ENCODE measurements at places on chromosomes 6 and 20.

- no peak for DNase-seq
These were observed 6.5 kb upstream of the C6orf136 start for GRCh38 chr6:30640481-30640880.

GRCh38 chr6:75283907-75284631 lies 523 bp downstream of the TMEM30A start:
- DNase-seq = no peak

- no peak for DNase-seq
These were observed 3.1 kb upstream of the HINT3 start for GRCh38 chr6:125953502-125953875.

DNA sequence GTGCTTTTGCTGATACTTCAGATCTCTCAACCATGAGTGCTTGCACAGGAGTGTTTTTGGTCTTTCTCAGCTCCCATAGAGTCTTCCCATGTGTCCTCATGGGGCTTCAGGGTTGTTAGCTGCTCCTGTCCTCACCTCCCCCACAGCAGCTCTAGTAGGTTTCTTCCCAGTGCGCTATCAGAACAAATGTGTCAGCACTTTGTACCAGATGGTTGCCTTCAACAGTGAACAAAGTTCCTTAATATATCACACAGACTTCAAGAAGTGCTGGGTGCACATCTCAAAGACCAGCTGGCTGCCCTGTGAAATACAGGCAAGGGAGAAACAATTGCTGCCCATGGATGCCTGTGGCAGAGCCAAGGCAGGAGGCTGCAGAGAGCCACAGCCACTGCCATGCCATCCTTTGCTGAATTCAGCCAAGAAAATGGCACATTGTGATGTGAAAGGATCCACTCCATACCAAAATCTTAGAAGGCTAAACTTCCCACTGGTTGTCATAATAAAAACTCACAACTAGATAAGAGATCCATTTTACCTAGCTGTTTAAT lies 471.3 kb downstream of the C6orf118 start:
- DNase-seq = no peak

GRCh38 chr6:29708432-29709179 lies 14.6 kb upstream of the HLA-F start:
- DNase-seq = no peak

GRCh38 chr6:163999475-164000125 lies 585.1 kb downstream of the QKI start:
- no peak for DNase-seq

DNA sequence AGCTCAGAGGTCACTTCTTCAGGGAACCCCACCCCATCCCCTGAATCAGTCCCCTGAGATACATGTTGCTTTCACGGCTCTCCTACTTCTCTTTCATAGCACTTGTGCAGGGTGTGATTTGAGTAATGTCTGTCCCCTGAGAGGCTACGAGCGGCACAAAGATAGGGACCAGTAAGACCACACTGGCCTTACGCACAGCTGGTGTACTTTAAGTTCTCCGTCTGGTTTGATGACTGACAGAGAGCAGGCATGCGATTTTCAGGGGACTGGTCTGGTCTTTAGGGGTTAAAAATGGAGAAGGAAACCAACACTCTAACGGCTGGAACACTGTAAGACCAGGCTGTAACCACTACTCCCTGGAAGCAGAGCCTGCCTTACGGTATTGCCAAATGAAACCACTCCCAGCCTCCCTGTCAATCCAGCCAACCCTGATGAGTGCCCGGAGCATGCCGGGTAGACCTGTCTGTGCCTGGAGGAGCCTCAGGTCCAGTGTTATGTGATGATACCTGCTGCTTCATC lies 47.1 kb downstream of the ELMO2 start:
- no peak for DNase-seq

DNA sequence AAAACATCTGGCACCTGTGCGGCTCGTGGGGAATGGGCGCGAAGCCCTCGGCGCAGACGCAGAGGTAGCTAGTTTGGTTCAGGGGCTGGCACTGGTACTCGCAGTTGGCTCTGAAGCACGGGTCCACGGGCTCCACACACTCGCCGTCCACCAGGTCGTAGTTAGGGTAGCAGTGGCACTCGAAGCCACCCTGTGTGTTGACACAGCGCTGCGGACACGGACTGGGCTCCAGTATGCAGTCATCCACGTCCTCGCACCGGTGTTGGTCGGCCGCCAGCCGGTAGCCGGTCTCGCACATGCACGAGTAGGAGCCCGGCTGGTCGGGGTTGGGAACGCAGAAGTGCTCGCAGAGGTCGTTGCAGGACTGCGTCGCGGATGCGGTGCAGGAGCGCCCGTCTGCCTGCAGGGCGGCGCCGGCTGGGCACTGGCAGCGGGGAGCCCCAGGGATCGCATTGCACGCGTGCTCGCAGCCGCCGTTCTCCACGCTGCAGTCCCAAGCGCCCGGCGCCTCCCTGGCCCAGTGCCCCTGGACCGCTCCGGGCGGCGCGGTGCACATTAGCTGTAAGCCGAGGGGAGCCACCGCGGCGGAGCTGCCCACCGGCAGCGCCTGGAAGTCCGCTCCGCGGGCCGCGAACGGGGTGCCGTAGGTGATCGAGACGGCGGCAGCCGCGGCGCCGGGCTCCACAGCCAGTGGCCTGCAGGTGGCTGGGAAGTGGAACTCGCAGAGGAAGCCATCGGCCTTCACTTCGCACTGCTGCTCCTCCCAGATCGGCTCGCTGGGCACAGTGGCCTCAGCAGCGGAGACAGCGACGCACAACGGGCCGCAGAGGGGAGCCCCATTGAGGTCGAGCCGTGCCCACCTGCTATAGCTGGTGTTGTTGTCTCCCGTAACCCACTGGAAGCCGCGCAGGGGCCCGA lies 930 bp downstream of the THBD start:
- DNase-seq = no peak

DNA sequence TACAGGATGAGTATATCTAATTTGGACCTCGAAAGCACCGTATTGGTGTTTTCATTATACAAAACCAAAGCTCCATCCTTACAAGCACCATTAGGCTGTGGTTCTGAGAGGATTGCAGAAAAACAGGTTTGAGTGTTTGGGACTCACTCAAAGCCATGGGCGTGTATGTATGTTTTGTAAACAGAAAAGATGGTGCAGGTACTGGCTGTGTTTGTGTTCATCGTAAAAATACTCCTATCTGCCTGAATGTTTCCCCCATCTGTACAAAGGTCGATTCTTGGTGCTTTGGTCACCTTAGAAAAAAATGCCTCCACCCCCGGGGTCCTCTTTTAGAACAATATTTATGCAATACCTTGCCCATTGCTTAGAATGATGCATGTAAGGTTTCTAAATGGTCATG lies 286.6 kb downstream of the TSHZ2 start:
- DNase-seq = no peak

DNA sequence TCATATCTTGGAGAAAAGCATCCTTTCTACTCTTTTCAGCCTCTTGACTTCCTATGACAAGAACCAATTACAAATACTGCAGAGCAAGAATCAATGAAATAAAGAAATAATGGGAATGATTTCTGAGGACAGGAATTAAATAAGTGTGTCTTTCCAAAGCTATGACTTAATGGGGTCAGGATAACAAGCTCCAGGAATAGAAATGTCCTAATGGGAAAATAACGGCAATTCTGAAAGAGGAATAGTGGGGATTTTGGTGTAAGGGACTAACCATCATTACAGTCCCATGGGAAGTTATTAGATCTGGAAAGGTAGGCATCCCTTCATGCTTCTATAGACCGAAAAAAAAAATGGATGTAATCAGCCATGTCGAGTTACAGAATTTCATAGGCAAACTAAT lies 28.2 kb upstream of the SNAP25 start:
- DNase-seq = no peak

- DNase-seq = no peak
These were observed 15.8 kb upstream of the RBPJL start for GRCh38 chr20:45290677-45291355.

DNA sequence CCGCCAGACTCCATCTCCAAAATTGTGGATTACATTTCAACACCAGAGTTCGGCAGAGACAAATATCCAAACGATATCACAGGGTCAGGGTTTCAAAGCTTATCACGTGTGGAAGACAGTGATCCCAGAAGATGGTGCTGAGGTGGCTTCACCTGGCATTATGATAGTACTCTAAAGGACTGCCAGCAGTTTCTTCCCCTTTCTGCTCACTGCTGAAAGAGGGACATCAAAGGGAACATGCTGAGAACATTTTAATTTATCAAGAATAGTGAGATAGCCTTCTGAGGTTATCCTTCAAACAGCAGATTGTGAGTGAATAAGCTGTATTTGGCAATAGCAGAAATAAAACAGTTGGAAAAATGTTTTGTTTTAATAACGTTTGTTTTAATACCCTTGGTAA lies 79.7 kb downstream of the FIG4 start:
- no peak for DNase-seq

- DNase-seq = no peak
These were observed 2.4 kb downstream of the DYNLT1 start for GRCh38 chr6:158642097-158642601.

All from esophagus squamous epithelium (tissue), 5 donors.